Activated CD4-positive, CD25-positive, alpha-beta regulatory T cell (primary cell): ENCODE measurements at places on chromosomes 5 and 9.

- peak; percentile 45 for DNase-seq
These were observed 14.3 kb upstream of the NR4A3 start for GRCh38 chr9:99807276-99807852.

DNA sequence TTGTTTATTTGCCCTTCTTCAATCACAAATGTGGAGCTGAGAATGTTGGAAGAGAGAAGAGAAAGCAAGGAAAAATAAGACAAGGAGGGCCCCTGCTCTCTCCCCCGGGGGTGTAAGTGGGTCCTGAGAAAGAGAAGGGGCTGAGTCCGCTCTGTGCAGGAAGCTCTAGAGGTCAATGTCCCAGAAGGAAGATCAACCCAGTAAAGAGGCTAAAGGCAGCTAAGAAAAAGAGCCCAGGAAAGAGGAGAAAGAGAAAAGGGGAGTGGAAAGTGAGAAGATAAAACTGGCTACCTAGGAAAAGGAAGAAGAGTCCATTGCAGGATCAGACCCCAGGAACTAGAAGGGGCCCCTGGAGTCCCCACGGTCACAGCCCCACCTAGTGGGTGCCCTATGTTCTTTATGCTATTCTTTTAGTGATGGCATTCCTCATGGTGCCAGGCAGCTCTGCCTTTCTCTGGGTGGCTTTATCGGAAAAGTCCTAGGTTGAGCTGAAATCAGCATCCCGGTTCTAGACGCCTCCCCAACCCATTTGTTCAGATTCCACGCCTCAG is 583.4 kb downstream of the ACTL7B start:
- no peak for DNase-seq

- DNase-seq: no peak
These were observed 130.5 kb upstream of the HAND1 start for GRCh38 chr5:154608531-154609011.

GRCh38 chr9:81517954-81518353 is 171.4 kb downstream of the TLE1 start:
- no peak for DNase-seq

DNA sequence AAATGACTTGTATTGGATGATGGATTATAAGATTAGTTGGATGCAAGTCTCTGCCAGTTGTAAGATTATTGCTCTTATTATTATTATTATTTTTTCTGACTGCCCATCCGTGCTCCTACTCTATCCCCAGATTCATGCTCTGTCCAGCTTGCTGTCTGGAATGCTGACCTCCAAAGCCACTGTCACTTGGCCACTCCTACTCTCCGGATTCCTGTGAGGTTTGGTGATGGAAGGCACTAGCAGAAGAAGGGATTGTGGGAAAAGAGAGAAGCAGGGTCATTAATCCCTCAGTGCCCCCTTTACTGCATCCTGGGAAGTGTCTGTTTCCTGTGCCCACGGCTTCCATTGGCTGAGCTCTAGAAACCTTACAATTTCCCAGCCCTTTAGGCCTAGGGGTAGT is 76.3 kb upstream of the IL12B start:
- DNase-seq: no peak

- DNase-seq: no peak
These were observed 104.7 kb upstream of the ISL1 start for GRCh38 chr5:51278539-51278938.

DNA sequence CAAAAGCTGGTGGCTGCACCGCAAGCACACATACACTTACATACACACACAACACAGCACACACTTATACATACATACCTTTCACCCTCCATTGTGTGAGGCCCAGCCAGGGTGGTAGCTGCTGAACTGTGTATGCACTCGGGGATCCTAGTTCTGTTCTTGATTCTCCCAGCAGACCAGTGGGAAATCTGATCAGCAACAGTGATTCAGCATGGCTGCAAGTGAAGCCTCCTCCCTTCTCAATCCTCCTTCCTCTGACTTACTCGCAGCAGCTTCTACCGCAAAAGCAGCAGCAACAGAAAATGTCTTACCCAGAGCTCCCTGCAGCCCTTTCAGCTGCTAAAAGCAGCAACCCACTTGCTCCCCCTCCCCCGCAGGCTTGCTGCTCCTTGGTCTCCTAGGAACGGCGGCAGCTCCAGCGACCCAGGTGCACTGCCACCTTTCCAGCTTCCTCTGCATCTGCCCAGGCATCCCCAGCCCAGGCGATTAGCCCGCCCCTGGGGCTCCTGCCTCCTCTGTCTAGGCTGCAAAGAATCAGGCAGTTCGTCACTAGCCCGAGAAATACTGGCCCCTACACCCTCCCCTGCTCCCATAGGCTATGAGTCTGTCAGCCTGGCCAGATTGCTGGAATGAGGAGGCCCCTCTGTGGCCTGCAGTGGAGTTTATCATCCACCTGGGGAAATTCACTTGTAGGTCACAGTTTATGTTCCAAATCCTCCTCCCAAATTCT is at the start of gene KLHL3:
KLHL3 (minus strand) TSS at position 535 of the 730 bp plus-strand sequence; CDS start at position 92, 443 bp downstream.
- DNase-seq: no peak

GRCh38 chr5:149808264-149808982 is 78.3 kb downstream of the PPARGC1B start:
- no peak for DNase-seq

- no peak for DNase-seq
These were observed 1.2 kb upstream of the SLC1A3 start for GRCh38 chr5:36605241-36605640.

- DNase-seq: no peak
These were observed 17.0 kb downstream of the SLC31A1 start for GRCh38 chr9:113238202-113238858.

GRCh38 chr5:138824924-138825863 is 49.9 kb downstream of the LRRTM2 start:
- no peak for DNase-seq

- no peak for DNase-seq
These were observed 72.4 kb upstream of the ADAMTS2 start for GRCh38 chr5:179417696-179418095.

DNA sequence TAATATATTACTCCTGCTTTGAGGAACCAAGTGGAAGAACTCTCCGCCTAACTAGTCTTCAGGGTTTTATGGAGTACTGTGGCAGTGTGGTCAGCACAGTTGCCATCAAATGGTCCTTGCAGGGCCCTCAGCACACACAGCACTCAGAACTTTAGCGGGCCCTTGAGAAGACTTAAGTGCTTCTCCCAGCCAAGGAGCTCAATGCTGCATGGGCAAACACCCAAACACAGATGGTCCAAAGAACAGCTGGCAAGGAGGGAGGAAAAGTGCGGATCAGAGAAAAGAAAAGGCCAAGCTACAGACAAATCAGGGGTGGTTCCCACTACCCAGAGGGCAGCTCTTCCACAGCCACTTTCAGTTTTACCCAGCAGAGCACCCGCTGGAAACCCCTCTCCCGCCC is 98.6 kb downstream of the SPOCK1 start:
- DNase-seq: no peak

DNA sequence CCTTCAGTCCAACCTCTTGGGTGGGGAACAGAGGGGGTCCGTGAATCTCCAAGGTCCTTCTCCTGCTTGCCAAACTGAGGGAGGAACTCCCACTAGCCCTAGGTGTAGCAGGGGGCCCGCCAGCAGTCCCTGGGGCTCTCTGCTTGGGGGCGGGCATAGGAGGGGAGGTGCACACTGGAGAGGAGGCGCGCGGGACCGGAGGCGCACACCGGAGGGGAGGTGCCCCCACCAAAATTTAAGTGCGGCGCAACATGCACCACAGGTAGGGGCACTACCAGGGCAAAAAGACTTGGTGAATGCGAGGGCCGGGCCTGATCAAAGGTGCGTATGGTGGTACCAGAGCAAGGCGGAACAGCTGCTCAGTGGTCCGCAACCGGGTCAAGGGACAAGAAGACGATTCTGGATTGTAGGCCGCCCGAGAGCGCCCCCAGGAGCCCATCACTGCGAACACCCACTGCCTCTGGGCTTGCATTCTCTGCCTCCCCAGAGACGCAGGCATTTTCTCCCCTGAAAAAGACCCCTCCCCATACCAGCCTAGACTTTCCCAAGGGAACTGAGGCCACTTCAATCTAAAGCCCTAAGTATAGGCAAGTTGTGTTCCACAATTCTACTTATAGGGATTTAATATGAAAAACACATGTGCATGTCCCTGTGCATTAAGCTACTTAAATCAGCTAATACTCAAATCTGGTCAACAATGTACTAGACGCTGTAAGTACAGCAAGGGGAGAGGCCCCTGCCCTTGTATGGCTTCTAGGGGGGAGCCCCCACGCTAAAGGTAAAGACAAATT is 50.6 kb downstream of the TGFBI start:
- no peak for DNase-seq

GRCh38 chr5:131495536-131496399 is 139.3 kb downstream of the RAPGEF6 start:
- DNase-seq: no peak

- DNase-seq: peak; percentile 15
These were observed 2.9 kb downstream of the NR4A3 start for GRCh38 chr9:99824378-99825171.

GRCh38 chr5:16051246-16051755 is 128.3 kb downstream of the MARCHF11 start:
- DNase-seq: no peak

DNA sequence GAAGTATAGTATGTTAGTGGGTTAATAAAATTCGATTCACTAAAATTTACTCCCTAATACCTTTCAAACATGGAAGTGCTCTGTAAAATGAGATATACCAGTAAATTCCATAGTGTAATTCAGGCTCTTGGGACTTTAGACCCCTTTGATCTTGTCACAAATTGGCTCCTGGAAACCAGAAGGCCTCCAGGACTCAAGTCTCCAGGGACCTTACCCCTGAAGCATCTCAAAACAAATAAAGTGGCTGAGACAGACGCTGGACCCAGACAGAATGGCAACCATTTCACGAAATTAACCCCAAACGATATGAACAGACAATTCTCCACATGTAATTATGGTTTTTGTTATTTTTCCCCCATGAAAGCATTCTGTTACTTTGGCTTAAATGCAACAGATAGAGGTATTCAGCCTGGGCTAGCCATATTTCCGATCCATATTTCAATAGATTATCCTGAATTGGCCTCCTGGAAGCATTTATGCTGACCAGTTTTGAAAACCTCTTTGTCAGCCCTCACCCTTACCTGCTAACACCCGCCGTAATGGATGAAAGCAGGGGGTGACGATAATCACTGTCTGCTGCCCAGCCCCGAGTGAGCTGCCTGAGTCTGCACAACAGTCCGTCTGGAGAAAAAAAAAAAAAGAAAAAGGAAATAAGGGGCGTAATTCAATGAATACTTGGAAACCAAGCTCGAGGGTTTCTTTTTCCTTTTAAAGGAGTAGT is 34.1 kb upstream of the EFNA5 start:
- no peak for DNase-seq

- no peak for DNase-seq
These were observed 40.2 kb upstream of the PTPN3 start for GRCh38 chr9:109538346-109538745.

GRCh38 chr5:176629853-176630680 is at the start of the genes EIF4E1B and SNCB:
TSS of gene EIF4E1B (plus strand) at chr5:176630675. CDS start at chr5:176642788, 12,113 bp downstream.
TSS of gene SNCB (minus strand) at chr5:176630534. CDS start at chr5:176629654, 880 bp downstream.
- no peak for DNase-seq

DNA sequence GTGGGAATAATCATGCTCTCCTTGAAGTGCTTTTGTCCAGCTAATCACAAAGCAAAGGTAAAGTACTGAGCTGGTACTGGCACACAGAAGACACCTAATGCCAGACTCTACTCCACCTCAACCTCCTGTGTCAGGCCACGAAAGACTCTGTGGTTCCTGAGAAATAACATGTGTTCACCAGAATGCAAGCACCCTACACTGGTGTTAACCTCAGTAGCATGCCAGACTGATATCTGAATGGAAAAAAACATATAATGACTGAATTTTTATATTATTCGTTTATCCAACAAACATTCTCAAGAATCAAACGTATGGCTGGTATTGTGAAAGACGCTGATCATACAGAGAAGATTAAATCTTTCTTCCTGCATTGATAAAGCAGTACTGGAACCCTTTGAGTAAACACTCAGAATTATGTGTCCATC is 97.1 kb upstream of the IFNE start:
- DNase-seq: no peak

DNA sequence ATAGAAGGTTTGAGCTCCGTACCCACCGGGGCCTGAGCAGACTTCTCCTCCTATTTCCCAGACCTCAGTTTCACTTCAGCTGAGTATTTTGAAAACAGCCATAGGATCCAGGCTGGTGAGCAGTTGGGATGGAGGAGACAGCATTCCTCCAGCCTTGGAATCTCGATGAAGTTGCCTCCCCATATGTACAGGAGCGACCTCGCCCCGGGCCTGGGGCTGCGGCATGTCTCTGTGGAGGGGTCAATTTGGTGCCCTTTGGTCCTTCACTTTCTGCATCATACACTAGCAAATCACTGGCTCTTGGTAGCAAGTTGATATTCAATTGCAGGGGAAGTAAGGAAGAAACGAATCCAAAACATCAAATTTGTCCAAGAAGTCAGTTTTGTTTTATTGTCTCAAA is 402.0 kb upstream of the IRX4 start:
- no peak for DNase-seq

DNA sequence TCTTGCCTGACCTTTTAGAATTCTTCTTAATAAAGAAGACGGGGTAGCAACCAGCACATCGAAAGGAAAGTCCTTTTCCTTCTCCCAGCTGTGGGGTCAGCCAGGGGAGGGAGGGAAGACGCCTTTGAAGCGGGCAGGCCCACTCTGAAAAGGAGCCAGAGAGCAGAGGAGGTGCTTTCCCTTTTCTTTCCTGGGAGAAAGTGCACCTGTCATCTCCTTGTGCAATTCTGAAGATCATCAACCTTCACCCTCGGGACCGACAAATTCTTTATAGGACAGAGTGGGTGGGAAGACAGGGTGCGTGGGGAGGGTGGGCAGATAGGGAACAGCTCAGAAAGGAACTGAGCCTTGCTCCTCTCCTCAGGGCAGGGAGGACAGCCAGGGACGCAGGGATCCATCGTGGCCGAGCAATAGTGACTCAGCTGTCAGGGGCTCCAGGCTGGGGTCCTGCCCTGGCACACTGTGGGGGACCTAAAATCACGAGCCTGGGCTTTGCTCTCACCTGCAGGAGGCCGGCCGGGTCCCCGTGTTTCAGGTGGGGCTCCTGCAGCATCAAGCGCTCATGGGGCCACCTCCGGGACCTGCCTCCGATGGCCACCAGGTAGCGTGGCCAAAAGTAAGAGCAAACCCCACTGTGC is 141.0 kb downstream of the OLFM1 start:
- no peak for DNase-seq

GRCh38 chr5:180519098-180519497 is 24.9 kb downstream of the CNOT6 start:
- no peak for DNase-seq

DNA sequence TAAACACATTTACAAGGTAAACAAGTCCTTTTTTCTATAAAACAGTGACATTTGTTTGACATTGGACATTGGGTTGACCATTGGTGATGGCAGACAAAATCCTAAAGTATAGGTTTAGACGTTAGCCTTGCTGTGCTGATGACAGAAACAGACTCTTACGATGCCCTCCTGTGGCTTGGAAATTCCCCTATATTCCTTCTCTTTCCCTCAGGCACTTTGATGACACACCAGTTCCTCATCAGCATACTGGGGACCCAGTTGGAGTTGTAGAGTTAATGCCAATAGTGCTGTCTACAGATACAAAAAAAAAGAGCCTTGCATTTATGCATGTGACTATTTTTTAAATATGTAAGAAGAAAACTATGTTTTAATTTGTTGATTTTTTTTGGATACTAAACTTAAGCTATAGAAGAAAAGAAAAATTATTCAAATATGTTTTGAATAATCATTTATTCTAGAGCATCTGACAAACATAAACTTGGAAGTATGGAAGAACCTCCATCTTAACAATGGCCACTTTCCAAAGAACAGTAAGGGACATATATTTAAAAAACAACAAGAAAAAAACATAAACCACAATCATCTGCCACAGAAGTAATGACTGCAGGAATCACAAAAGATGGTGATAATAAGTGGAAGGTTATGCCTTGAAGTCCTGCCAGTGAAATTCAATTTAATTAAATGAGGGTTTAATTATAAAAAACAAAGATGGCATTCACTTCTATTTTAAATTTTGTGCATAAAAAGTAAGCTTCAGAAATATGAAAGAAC is 75.6 kb upstream of the SNCAIP start:
- no peak for DNase-seq
